ENCODE measurements at places on chromosomes 4 and X.
A peak's percentile ranks its signal among the peaks of the same experiment; 100 is the strongest.

- no peaks in the 10 kb centered on the region for H3K27me3 ChIP-seq
- no peaks in the 10 kb centered on the region for H3K4me1 ChIP-seq
- no peak overlapping the region for H3K4me3 ChIP-seq
- no peaks in the 10 kb centered on the region for H3K36me3 ChIP-seq
- no peak overlapping the region for H3K27ac ChIP-seq
These were observed 222.5 kb downstream of the MGST2 start for GRCh38 chr4:139887962-139888735.

DNA sequence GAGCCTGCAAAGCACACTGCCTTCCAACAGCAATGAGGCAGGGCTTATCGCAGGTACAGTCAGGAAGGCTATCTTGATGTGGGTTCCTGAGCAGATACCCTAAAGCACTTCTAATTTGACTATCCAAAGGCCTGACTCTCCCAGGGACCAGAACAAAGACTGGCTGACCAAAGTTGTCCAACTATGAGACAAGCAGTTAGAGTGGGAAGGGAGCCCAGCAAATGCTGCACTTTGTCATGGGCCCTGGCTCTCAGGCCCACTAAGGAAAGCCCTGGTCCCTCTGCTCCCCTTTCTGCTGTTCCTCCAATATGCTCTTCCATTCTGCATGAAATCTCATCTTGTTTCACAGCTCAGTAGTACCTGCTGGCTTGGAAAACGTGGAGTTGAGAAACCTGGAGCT lies 391.0 kb downstream of the RAB28 start:
- H3K36me3 ChIP-seq, result no peaks in the 10 kb centered on the region
- H3K27ac ChIP-seq, result no peak overlapping the region

DNA sequence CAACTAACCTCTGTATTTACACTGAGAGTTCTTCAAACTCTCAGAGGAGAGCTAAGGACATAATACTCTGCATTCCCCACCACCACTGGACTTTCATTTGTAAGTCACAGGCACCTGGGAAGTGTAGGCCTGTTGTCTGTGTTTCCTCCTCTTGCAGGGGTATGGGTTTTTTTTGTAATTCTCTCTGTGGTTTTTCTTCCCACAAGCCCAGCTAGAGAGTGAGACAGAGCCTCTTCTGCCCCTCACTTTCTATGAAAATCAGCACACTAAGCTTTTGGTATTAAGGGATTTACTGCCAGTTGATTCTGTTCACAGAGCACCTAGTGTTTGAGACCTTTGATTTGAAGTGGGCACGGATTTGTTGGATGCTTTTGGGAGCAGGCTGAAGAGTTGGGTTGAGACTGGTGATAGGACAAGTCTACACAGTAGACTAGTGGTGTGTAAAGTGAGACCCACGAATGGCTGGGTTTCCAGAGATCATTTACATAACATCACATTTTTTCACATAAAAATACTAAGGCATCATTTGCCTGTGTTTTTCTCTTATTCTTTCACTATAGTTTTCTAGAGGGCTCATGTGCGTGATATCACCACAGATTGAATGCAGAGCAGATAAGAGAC lies 28.9 kb upstream of the WDR17 start:
- no peaks in the 10 kb centered on the region for H3K4me1 ChIP-seq
- H3K27me3 ChIP-seq, result no peaks in the 10 kb centered on the region
- H3K27ac ChIP-seq, result no peak overlapping the region
- H3K36me3 ChIP-seq, result no peaks in the 10 kb centered on the region
- DNase-seq, result no peak
- no peak overlapping the region for H3K4me3 ChIP-seq

DNA sequence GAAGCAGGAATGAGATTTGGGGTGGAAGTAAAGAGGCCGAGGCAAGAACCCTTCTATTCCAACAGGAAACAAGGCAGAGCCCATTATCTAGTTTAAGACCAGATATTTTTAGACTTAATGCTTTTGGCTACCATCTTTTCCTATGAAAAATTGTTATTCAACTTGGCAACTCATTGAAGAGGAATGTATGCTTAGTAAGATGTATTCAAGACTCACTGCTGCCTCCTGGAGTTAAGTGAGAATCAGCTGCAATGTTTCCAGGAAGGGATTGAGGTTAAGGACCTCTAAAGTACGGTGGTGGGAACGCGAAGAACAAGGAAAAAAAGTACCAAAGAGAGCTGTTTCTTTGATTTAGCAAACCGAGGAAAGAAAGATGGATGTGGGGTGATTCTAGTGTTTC lies 89.1 kb downstream of the RAPGEF2 start:
- H3K27ac ChIP-seq, result no peak overlapping the region
- H3K4me3 ChIP-seq, result no peak overlapping the region
- DNase-seq, result peak; percentile 14

GRCh38 chrX:150831863-150832262 lies 66.6 kb downstream of the CD99L2 start:
- H3K27me3 ChIP-seq, result no peaks in the 10 kb centered on the region
- H3K4me3 ChIP-seq, result no peak overlapping the region
- no peaks in the 10 kb centered on the region for H3K4me1 ChIP-seq
- no peaks in the 10 kb centered on the region for H3K36me3 ChIP-seq

Data from Calu3 (cell line).